ENCODE measurements at places on chromosomes 13 and 19. TPM values are rescaled to one million over a fixed set of nuclear protein-coding genes. Genes with fewer than 3 reads are reported as not detected.

DNA sequence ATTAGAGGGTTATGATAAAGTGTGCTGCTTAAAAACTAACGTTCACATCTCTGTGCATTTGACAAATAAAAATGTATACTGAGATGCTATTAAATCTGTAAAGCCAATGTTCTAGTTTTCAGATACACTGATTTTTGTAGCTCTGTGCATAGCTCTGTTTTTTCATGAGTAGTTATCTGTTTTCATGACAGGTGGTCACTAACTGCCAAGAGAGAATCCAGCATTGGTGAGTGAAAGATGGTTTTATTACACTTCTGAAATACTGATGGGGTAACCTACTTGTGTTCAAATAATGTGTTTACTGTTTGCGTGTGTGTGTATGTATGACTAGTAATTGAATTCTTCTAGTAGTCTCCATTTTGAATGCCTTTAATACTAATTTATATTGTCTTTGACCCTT, 29.0 kb downstream of the URI1 start:
- no peak for DNase-seq

GRCh38 chr19:2034729-2035589, 16.1 kb downstream of the MKNK2 start:
- DNase-seq: peak; percentile 56

GRCh38 chr13:53848366-53848961, 819.9 kb downstream of the OLFM4 start:
- no peak for DNase-seq

DNA sequence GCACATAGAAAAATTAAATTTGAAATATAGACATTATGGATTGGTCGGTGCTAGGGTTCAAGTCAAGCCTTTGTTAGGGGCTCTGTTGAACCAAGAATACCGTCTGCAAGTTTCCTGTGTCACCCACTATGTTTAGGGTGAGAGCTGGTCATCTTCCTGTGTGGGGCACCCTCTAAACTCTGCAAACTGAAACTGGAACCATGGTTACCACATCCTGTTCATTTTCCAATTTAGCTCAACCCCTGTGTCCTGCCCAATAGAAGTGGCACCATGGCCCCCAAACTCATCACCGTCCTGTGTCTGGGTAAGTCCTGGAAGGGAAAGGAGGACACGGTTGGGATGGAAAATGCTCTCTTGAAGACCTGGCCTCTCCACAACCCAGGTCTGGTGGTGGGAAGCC, 29.9 kb downstream of the LAIR2 start:
- DNase-seq: no peak

- peak; percentile 18 for DNase-seq
These were observed 38.7 kb upstream of the SACS start for GRCh38 chr13:23472189-23472588.

GRCh38 chr19:39927076-39927475, 7.4 kb downstream of the FCGBP start:
- DNase-seq: no peak

DNA sequence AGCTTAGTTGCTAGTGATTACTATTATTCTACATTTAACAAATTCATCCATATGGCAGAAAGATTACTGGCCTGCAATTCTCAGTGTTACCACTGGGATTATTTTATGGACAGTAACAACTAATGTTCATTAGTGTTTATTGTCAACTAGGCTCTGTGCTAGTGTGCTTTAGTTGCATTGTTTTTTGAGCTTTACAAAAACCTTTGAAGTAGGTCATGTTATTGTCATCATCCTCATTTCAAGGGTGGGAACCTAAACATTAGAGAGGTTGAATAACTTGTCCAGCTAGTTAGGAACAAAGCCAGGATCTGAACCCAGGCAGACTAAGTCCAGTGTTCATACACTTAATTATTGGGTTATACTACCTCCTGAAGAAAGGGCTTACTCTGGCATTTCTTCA, 27.8 kb upstream of the TDRD3 start:
- no peak for DNase-seq

- peak; percentile 85 for DNase-seq
These were observed 122.1 kb upstream of the SPATA13 start for GRCh38 chr13:24038405-24038804.

GRCh38 chr13:30038884-30039283, 188.5 kb upstream of the UBL3 start:
- DNase-seq: no peak

DNA sequence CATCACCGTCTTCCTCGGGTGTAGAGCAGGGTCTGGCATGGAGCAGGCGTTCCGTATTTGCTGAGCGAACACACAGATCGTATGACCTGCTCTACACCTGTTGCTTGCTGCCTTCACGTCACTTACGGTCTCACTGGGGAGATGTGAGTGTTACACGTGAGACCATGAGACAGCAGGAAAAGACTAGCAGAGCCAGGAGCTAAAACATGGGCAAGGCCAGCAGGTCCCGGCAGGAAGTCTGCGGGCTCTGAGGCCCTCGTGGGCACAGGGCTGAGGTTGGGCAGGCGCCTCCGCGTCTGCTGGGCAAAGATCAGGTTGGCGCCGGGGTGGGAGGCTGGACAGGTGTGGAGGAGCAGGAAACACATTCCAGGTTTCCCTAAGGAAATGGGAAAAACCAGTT, 19.7 kb upstream of the GTF3A start:
- DNase-seq: no peak

The TEX26 gene
- 0.26 TPM for total RNA-seq

The WDR88 gene
- total RNA-seq: under 0.01 TPM

The VPS36 gene
- total RNA-seq: 28.2 TPM

The PSG3 gene
- total RNA-seq: not detected

The CABP5 gene
- not detected for total RNA-seq

The TLE6 gene
- total RNA-seq: 0.51 TPM

The FFAR3 gene
- total RNA-seq: not detected

The ZNF101 gene
- 4.9 TPM for total RNA-seq

The LNX2 gene
- 5.6 TPM for total RNA-seq

The RNF113B gene
- not detected for total RNA-seq
